NCI-H524 treated with DMSO at 0.1 percent for 48 hours (cell line): ENCODE measurements at places on chromosomes 5 and 9.
A peak's percentile ranks its signal among the peaks of the same experiment; 100 is the strongest.

DNA sequence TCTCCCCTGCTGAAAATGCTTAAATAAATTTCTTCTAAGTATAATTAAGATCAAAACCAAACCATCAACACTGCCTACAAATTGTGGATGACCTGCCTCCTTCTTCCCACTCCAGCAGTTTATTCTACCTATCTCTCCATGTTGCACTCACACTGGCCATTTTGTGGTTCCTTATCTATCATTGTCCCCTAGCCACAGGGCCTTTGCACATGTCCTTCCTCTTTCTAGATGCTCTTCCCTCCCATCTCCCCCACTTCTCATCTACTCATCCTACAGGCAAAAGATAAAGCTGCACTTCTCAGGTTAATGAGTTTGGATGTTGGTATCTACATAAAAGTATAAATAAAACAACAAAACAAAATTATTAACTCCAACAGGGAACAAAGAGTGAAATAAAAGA lies 70.6 kb upstream of the CCNG1 start:
- DNase-seq: no peak

DNA sequence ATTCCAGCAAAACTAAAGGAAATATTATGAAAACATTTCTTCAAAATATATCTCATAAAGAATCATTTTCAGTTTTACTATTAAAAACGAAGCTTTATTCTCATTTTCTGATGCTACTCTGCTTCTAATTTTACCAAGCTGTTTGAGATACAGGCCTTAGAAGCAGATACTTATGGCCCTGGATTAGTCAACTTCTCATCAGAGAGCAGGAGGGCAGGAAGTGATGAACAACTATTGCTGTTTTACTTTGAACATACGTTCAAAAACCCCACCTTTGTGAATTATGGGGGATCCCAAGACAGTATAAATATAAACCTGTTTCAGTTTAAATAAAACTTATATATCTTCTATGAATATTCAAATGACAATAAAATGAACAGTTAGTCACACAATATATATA lies 16.0 kb downstream of the MPDZ start:
- DNase-seq: no peak

- no peak for DNase-seq
Observed at GRCh38 chr5:173394701-173395100, 66.5 kb upstream of the STC2 start.

- DNase-seq: no peak
Observed at GRCh38 chr5:60811105-60811504, 33.0 kb downstream of the ELOVL7 start.

DNA sequence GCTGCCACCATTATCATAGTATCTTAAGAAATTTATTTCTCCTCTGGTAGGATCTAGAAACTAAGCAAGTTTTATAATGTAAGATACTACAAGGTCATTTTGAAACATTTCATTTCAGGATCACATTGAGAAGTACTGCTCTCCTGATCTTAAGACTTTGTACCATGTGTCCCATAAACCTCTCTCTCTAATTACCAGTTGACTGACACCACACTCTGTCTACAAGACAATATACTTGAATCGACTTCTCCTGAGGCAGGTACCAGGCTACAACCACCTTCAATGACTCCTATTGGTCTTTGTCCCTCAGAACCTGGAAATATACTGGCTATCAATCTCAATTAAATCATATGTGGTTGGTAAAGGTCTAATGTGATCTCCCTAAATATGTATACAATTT lies 597.0 kb downstream of the PTPRD start:
- no peak for DNase-seq

DNA sequence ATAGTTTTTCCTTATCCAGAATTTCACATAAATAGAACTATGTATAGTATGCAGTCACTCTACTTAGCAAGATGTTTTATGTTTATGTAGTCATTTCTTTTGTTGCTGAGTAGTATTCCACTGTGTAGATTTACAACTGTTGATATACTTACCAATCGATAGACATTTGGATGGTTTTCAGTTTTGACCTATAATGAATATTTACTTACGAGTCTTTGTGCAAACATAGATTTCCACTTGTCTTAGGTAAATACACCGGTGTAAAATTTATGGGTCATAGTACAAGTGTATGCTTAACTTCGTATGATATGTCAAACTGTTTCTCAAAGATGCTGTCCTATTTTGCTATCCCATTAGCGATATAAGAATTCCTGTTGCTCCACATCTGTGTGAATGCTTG lies 19.7 kb upstream of the OR2K2 start:
- DNase-seq: no peak

DNA sequence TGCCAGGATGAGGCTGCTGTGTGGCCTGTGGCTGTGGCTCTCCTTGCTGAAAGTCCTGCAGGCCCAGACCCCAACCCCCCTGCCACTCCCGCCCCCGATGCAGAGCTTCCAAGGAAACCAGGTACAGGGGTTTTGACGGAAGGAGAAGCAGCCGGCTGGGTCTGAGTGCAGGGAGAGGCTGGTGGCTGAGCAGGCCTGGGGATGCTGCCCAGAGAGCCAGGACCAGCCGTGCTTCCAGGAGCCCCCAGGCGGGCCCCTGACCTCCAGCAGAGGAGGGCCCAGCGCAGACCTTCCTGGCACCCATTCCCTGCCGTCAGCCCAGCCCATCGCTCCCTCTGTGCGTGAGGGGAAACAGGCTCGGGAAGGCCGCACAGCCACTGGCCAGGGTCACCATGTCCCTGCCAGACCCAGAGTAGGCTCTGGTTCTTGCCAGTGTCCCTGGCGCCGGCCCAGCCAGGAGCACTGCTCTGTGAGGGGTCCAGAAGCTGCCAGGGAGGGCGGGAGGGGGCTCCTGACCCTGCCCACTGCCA lies 313 bp downstream of the LCN12 start:
- DNase-seq: no peak

DNA sequence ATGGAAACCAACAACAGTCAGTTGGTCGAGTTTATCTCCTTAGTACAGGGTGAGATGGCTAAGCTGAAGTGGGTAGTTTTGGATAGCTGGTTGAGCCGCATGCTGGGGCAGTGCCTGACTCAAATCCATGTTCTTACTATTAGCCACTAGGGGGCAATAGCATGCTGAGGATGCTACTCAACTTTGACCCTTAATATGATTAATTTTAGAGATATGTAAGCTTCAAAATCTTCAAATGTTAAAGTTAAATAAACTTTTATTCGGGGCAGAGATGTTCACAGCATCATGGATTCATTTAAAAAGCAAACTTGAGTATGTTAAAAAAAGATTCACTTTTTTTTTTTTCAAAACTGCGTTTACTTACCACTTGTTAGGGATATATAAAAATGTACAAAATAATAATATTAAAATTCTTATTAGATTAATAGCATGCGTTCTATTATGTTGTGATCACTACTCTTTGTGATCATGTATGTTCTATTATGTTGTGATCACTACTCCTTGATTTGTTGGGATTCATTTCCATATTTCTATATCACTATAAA lies 57.0 kb downstream of the C9orf153 start:
- DNase-seq: no peak

GRCh38 chr9:126860757-126861466 lies 473 bp downstream of the ZBTB34 start:
- no peak for DNase-seq

- no peak for DNase-seq
Observed at GRCh38 chr5:59099270-59099994, 516.6 kb downstream of the RAB3C start.

DNA sequence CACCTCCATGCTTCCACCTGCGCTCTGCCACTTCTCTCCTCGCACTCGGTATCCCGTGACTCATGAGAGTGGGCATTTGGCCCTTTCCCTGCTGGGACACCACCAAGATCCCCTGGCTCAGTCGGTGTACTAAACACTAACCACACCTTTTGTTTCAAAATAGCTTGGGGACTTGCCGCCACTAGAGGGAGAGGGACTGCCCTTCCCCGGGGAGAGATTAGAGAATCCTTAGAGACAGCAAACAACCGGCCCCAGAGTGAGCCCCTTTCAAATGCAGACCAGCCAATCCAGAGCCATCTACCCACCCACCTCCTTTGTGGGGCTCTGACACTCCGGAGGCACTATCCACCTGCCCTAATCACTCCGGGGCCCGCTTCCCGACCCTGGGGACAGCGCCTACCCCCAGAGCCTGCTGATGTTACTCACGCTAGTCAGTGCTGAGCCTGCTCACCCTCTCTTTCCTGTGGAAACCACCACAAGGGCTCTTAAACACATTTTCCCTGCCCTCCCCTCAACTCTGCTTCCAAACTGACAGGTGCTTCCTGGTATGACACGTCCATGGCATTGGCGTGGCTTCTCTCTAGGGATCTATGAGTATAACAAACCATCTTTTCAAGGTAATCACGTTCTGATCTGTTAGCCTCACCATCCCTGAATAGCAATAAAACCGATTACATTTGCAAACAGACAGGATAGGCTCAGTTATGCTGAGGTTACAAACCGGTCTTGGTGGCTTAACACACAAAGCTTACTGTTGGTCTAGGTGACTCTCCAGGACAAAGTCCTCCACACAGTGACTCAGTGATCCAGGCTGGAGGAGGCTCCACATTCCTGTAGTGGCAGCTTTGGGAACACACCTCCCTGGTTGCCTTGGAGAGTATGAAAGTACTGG lies 180.1 kb upstream of the MVB12B start:
- DNase-seq: peak; percentile 84

GRCh38 chr5:151562019-151562707 lies 29.0 kb downstream of the FAT2 start:
- no peak for DNase-seq

DNA sequence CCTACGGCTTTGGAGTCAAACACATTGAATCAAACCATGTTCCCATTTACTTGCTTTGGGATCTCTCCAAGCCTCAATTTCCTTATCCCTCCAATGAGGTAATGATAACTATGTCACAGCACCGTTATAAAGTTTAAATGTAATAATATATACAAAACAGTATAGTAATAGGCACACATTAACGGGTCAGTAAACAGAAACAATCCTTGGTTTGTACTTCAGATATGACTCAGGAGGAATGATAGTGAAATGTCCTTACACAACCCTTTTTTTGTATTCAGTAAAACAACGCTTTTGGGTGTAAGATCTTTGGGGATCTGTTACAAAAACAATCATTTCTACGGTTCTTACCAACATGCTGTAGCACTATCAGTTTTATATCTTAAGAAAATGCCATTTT lies 178.5 kb upstream of the GNA14 start:
- DNase-seq: no peak

- no peak for DNase-seq
Observed at GRCh38 chr9:79213417-79214125, 358.2 kb upstream of the TLE4 start.

- DNase-seq: no peak
Observed at GRCh38 chr5:118326481-118327045, 661.8 kb downstream of the DTWD2 start.

DNA sequence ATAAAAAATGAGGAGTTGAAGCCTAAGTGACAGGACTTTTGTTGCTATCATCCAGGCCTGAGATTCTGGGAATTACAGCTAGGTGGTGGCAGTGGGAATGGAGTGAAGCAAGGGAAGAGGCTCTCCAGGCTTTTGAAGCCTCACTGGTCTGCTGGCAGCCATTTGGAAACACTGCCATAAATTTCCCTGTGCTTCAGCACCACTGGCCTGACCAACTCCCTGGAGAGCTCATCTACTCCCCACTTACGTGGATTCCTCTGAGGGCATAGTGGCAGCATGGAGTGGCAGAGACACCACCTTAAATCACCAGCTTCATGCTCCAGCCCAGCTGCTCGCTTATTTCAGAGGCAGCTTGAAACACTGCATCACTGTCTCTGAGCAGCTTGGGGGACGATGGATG lies 518.2 kb downstream of the TLR4 start:
- DNase-seq: peak; percentile 87

- peak; percentile 43 for DNase-seq
Observed at GRCh38 chr9:131178382-131178781, 53.0 kb downstream of the NUP214 start.

DNA sequence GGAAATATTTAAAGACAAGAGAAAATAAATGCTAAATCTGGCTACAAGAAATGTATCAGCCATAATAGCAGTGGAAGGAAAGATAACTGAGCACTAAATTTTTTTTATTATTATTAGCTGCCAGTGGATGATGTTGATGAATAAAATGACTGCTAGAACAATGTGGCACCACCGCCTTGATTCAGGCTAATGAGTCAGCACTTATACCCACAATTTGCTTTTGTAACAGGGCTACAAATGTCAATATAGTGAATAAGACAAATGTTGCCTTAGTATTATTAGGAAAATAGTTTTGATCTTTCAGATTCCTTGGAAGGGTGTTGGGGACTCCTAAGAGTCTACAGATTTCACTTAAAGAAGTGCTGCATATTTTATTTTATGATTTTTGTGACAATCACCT lies 555.2 kb upstream of the GRAMD2B start:
- no peak for DNase-seq

GRCh38 chr5:160492565-160492964 lies 70.9 kb downstream of the PTTG1 start:
- DNase-seq: no peak
